ENCODE measurements at places on chromosomes 4 and X.

GRCh38 chr4:140346136-140346535 is 27.3 kb upstream of the SCOC start:
- DNase-seq = peak; percentile 8

DNA sequence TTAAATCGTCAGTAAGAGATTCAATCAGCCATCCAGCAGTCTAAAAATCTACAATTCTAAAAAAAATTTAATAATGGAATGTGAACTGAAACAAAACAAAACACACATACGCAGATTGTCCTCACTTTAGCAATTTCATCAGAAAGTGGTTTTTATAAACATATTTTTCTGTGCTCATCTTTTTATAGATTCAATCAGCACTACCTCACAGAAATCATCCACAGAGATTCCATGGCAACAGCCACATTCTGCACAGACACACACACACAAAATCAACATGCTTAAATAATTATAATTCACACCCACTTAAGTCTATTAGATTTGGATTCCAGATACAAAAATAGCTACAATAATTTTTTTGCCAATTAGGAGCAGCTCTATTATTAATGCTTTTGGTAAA is 149.0 kb upstream of the KCNIP4 start:
- no peak for DNase-seq

DNA sequence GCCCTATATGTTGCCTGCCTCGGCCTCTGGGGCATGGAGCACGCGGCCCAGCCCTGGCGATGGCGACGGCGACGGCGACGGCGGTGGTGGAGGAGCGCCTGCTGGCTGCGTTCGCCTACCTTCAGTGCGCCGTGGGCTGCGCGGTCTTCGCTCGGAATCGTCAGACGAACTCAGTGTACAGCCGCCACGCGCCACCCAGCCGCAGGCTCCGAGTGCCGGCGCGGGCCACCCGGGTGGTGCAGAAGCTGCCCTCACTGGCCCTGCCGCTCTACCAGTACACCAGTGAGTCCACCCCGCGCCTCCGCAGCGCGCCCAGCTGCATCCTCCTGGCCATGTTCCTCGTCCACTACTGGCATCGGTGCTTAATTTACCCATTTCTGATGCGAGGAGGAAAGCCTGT is 83.7 kb upstream of the F9 start:
- DNase-seq = no peak

GRCh38 chr4:90093526-90093925 is 33.7 kb upstream of the CCSER1 start:
- no peak for DNase-seq

- no peak for DNase-seq
Observed at GRCh38 chr4:38869511-38869910, 1.9 kb downstream of the FAM114A1 start.

DNA sequence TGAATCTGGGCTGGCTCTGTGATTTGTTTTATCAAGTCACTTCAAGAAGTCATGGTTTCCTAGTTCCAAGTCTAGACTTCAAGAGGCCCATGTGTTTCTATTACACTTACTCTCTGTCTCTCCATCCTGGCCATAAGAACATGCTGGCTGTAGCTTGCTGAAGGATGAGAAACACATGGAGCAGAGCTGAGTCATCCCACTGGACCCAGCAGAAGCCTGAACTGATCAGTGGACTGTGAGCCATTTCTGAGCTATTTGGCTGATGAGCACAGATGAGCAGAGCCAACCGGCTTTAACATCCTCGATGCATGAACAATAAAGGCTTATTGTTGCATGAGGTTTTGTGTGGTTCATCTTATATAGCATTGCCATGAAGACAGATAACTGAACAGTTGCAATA is 290.6 kb upstream of the BOD1L1 start:
- no peak for DNase-seq

GRCh38 chr4:150232029-150232428 is 153.8 kb downstream of the DCLK2 start:
- no peak for DNase-seq

GRCh38 chrX:72712094-72712755 is 1.9 kb downstream of the PHKA1 start:
- no peak for DNase-seq

GRCh38 chr4:99934891-99935290 is 11.5 kb downstream of the DNAJB14 start:
- no peak for DNase-seq
